GM06990 (cell line): ENCODE measurements at places on chromosomes 1 and 21.

- no peak for DNase-seq
These were observed 12.8 kb downstream of the ZFP69B start for GRCh38 chr1:40462956-40463590.

GRCh38 chr1:241972703-241973369, 15.3 kb downstream of the BECN2 start:
- DNase-seq, result no peak

DNA sequence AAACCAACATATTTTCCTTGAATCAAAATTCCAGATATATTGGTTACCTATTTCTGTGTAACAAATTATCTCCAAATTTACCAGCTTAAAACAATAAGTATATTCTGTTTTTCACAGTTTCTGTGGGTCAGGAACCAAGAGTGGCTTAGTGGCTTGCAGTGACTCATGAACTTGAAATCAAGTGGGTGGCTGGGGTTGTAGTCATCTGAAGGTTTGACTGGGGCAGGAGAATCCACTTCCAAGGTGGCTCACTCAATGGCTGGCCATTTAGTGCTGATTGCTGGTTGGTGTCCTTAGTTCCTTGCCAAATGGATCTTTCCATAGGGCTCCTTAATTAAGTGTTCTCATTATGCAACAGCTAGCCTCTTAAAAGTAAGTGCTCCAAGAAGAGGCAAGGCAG, 43.8 kb downstream of the ALG14 start:
- no peak for DNase-seq

- DNase-seq, result no peak
These were observed 12.1 kb upstream of the PTTG1IP start for GRCh38 chr21:44885615-44886014.

- no peak for DNase-seq
These were observed 62.4 kb upstream of the LRP8 start for GRCh38 chr1:53390261-53390660.

DNA sequence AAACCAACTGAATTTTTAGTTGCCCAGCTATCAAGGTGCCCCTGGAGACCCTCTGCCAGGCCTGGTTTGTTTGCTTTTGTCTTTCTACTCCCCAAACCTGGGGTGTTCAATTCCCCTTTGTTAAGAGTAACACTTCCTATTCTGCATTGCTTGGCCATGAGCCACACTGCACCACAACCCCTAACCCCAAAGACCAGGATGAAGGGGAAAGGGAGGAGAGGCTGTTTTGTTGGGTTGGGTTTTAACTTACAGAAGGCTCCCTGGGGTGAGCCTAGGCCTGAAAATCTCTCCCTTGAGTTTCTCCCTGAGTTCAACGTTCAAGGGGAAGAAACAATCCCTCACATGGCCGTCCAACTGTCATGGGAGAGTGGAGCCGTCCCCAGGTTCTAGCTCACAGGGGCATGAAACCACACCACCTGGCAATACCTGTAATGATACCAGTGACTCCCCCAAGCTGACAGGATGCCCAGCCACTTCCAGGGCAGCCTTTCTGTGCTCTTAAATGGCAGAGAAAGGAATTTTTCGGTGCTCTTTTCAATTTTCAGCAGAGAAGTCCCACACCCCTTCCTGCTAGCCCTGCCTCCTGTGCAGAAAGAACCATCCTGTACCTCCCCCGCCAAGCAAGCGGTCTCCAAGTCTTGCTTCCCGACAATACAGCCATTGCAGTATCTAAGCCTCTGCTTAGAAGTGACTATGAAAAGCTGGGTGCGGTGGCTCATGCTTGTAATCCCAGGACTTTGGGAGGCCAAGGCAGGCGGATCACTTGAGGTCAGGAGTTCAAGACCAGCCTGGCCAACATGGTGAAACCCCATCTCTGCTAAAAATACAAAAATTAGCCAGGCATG, 14.9 kb downstream of the SLC45A3 start:
- DNase-seq, result no peak

DNA sequence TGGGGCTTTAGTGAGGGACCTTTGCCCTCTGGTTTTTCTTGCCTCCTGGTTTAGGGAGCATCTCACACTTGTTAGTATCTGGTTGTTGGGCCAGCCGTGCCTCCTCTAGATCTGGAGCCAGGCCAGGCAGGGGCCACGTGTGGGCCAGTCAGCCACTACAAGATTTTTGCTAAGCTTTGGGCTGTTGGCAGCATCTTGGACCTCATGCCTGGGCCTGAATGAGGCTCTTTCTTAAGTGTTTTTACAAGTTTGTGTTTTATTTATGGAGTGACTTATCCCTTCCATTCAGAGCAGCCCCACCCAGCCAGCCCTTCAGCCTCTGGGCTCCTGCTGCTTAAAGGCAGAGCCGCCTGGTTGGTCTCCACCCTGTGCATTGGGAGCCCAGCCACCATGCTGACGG, 1.6 kb upstream of the SH3BGRL3 start:
- DNase-seq, result no peak

DNA sequence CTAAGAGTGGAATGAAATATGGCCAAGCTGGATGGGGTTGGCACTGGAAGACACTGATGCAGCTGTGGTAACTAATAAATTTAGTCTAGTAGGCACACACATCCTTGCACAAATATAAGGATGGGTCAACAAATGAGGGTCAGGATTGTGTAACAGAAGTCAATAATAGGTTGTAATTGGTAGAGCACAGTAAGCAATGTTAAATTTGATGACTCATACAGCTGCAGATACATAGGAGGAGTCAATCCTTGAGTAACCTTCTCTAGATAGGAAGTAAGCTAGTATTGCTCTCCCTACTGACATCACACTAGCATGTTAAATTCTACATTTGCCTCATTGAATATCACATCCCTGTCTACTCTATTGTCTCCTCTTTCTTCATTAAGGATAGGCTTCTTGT, 332.1 kb downstream of the PTPRC start:
- DNase-seq, result no peak

DNA sequence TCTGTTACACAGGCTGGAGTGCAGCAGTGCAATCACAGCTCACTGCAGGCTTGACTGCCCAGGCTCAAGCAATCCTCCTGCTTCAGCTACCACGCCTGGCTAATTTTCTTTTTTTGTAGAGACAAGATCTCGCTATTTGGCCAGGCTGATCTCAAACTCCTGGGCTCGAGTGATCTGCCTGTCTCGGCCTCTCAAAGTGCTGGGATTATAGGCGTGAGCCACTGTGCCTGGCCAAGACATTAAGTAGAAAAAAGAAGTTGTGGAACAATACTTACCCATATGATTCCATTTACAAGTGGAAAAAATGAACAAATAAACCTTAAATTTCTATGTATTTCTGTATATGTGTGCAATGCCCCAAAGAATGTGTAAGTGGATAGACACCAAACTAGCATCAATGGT, 30.3 kb upstream of the ID3 start:
- DNase-seq, result no peak

- no peak for DNase-seq
These were observed 315.0 kb downstream of the TGFB2 start for GRCh38 chr1:218659911-218660677.

GRCh38 chr1:88186911-88187310, 497.2 kb upstream of the PKN2 start:
- no peak for DNase-seq

GRCh38 chr1:156895455-156895812, 1.9 kb downstream of the PEAR1 start:
- DNase-seq, result no peak

DNA sequence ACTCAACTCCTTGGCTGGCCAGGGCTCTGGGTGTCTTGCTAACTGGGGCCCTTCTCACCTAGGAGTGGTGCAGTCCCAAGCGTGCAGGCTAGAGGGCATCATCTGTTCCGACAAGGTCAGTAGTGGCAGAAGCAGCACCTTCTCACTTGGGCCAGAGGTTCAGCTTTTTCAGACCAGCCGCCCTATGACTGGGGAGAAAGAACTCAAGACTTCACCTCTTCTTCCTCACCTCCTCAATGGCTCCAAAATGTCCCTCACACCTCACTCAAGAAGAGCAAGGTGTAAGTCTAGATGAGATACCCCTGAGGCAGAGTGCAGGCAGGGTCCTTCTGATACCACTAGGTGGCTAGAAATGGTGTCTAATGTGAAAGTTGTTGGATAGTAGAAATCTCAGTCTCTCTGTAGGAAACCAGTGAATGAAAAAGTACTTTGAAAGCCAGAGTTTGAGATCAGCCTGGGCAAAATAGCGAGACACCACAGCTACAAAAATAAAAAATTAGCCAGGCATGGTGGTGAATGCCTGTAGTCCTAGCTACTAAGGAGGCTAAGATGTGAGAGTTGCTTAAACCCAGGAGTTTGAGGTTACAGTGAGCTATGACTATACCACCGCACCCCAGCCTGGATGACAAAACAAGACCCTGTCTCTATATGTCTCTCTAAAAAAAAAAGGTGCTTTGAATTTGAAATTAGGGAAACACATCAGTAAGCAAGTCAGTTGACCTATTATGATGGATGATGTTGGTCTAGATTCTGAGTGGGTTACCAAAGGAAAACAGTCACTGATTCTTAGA, 8.6 kb upstream of the IL20 start:
- peak; percentile 9 for DNase-seq

GRCh38 chr1:147627435-147628110, 42.8 kb downstream of the ACP6 start:
- no peak for DNase-seq

DNA sequence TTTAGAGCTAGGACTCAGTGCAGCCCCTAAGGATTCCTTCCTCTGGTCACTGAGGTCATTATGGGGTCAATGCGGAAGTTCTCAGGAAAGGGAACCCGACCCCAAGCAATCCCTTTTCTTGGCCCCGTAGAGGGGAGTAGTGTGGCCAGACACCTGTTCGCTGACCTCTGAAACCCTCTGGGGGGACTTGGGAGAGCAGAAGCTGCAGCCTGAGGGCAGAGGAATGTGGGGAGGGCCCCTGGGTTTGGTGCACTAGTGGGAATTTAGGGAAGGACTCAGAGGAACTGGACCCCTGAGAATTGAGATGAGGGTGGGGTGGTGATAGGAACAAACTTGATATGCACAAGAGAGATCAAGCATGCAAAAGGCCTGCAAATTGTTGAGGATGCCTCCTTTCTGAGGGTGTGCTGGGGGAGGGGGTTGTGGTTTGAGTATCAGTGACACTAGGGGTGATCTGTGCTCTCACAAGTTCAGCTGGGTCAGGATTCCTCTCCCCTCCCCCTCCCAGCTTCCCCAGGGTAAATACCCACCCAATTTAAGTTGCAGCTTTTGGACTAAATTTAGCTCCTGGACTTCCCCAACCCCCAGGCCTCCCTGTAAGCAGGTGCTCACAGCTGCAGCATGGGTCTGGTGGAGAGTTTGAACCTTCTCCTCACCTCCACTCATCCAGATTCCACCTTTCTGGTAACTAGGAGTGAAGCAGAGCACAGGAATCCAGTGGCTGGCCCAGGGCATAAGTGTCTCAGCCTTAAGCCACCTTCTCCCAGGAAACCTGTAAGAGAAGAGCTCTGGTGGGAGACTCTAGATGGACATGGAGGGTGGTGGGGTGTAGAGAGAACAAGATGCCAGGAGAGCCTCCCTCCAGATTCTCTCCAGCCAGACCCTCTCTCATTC, 13.5 kb downstream of the ADAMTSL4 start:
- DNase-seq, result peak; percentile 80

DNA sequence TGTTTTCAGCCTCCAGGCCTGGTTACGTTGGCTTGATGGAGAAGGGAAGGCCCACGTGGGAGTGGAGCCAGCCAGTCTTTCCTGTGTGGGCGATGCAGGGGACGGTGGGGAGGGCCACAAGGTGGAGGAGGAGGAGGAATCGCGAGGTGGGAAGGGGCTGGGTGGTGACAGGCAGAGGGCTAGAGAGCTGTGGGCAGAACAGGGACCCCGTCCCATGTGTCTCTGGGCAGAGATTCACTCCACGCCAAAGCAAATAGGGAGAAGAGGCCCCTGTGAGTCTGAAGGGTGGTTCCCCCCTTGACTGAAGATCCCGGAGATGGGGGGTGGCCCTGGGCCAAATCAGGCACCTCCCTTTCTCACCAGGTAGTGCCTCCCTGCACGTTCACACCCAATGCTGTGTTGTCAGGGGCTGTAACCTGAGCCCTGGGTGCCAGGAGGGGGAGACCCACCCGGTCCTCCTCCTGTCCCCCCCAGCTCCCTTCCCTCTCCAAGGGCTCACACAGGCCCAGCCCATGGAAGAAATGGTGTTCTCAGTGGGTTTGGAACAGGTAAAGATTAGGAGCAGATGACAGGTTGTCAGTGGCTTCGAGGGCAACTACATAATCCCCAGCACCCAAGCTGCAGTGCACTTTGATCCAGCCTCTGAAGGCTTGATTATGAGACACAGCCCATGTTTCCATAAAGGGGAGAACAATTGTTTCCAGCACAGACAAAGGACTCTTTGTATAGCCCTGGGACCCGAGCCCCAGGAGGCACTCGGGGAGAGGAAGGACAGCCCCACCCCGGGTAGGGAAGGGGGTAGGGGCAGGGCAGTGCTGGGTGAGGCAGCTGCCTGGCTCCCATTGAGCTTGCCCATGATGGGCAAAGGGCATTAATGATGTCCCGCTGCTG, 37.7 kb upstream of the GPR37L1 start:
- no peak for DNase-seq

DNA sequence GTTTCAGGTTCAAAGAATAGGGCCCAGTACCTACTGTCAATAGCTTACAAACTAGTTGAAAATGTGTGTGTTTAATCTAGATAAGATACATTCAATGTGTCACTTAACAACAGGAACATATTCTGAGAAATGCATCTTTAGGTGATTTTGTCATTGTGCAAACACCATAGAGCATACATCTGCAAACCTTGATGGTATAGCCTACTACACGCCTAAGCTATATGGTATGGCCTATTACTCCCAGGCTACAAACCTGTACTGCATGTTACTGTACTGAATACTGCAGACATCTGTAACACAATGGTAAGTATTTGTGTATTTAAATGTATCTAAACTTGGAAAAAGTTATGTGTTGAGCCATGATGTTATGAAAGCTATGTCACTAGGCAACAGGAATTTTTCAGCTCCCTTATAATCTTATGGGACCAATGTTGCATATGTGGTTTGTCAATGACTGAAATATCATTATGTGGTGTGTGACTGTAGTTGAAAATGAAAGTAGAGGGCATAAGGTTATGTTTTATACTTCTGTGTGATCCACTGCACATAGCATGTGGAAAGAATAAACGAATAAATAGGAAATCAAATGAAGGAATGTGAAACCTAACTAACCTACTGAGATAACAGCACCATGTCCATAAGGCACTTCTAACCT, 129.0 kb upstream of the CAMK1G start:
- DNase-seq, result no peak

GRCh38 chr1:226945106-226945857, 5.2 kb downstream of the COQ8A start:
- DNase-seq, result no peak

DNA sequence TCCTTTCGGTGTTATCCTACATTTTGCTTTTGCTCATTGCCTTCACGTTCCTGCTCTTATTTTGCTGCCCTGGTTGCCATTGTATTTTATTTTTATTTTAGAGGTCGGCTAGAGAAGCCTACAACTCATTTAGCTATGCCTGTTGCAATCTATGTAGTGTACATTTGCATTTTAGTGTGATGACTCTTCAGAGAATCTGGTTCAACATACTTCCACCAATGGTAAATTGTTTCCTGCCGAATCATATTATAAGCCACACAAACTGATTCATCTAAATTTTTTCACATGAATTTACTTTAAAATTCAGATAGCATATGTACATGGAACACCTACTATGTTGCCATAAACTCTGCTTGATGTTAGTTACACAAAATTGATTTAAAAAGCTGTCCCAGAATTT, 1596.9 kb downstream of the PLA2G4A start:
- no peak for DNase-seq
